ENCODE measurements at places on chromosomes 6 and 20.

DNA sequence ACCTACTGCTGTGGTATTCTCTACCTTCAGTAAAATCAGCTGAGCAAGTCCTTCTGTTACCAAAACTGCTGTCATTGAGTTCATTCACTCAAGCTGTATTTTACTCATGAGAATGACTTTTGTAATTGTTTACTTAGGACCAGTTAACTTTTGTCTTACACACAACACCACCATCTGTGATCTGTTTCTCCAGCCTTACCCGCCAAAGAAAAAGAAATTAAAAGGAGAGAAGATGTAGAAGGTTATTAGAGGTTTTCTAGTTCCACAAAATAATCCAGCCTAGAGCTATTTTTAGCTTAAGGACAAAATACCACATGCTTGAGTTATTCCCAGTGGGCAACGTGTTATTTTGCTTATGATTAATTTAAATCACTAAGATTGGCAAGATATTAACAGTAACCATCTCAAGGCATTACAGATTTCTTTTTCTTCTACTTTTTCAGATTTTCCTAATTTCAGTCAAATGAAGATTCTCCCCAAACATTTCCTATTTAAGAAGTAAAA lies 38.2 kb downstream of the FAM8A1 start:
- DNase-seq = no peak

DNA sequence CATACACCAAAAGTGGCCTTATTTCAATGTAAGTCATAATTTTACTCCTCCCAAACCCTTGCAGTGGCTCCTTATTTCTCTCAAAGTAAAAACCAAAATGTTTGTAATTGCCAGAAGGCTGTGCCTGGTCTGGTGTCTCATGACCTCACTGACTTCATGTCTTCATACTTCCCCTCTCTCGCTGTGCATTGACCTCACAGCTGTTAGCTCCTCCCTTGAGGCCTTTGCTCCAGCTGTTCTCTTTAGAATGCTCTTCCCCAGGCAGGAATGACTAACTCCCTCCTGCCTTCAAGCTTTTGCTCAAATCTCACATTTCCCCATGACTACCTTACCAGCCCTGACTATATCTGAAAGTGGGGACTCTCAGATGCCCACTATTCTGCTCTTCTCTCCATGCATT lies 83.3 kb downstream of the MTFR2 start:
- DNase-seq = no peak

GRCh38 chr6:168603234-168603633 lies 162.2 kb downstream of the SMOC2 start:
- DNase-seq = no peak

DNA sequence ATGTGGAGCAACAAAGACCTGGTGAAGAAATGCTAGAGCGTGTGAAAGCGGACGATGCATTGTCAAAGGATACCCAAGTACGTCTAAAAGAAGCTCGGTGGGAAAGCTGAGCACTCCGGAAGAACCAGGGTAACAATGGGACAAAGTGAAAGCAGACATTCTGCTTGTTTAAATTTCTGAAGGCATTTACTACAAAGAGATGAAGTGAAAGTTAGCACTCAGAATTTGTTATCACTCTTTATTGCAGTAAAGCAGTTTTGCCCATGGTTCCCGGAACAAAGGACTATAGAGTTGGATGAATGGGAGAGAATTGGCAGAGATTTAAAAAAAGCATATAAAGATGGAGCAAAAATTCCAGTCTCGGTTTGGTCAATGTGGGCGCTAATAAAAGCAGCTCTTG lies 12.8 kb upstream of the IRAK1BP1 start:
- DNase-seq = no peak

GRCh38 chr20:40851051-40851450 lies 162.0 kb upstream of the MAFB start:
- DNase-seq = no peak

GRCh38 chr6:111639266-111639665 lies 33.6 kb upstream of the TRAF3IP2 start:
- DNase-seq = no peak

DNA sequence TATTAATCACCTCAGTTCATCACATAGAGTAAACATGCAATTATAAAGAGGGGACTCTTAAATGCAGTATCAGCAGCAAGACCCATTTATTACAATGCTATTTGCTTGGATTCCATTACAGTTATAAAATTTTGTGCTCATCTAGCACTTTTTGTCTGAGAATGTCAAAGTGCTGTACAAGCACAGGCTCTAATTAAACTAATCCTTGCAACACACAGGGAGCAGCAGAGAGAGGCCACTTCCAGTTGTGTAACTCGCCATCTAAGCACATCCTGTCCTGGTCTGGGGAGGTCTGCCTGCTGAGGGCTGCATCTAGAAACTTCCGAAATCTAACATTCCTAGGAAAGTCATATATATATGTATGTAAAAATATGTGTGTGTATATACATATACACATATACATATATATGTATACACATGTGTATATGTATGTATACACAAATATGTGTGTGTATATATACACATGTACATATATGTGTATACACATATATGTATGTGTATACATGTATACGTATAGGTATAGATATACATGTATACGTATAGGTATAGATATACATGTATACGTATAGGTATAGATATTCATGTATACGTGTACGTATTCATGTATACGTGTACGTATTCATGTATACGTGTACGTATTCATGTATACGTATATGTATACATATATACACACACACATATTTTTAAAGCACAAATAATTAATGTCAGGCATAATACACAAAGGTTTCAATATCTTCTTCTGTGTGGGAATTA lies 136.4 kb upstream of the JARID2 start:
- DNase-seq = no peak

DNA sequence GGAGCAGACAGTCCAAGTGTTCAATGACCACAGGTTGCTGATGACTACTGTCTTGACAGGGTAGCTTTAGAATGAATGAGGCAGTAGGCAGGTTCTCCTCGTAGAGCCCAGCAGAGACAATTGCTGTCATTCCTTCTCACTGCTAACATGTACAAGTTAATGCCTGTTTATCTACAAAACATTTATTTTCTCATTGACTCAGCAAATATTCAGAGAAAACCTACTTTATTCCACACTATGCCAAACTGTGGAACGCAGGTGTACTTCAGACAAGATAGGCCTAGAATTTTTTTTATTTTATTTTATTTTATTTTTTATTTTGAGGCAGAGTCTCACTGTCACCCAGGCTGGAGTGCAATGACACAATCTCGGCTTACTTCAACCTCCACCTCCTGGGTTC lies 50.8 kb downstream of the ARHGAP18 start:
- no peak for DNase-seq

DNA sequence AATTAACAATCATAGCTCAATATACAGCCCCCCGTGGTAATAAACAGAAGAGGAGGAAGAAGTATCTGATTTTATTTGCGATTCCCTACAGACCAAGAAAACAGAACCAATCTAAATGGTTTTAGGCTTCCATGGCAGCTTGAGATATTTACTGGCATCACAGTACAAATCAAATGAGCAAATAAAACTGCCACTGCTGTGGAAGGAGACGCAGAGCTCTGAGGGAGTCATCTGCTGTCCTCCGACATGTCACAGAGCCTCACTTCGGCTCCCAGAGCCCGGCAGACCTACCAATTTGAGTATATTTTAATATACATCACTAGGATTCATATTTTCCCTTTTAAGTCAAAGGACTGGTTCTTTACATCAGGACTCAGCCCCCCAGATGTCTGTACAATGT lies 145.2 kb upstream of the KCNQ5 start:
- no peak for DNase-seq

- no peak for DNase-seq
Observed at GRCh38 chr6:160678230-160678629, 14.2 kb upstream of the LPA start.

DNA sequence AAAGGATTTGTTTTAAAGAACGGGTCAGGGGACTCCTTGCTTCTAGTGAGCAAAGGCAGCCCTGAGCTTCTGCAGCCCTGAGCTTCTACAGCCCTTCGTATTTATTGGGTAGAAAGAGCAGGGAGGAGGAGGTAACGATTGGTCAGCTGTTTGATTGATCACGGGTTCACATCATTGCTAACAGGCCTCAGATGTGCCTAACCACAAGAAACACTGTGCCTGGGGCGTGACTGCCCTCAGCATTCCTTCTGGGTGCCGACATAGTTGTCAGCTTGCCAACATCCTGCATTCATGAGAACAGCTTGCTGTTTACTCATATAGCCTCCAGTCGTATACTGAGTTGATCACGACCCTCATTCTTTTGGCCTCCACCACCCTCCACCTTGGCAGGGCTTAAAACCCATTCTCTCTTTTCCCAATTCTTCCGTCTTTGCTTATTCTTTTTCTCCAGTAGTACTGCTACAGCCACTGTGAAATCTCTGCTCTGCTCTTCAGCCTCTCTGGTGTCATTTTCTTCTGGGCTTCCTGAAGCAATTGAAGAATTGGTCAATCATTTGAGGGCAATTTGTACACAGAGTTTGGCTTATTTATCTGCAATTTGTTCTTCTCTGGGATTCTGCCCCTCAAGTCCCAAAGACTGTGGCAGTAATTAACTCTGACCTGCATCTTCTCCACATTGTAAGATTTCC lies 25.4 kb upstream of the NOP56 start:
- DNase-seq = no peak

- no peak for DNase-seq
Observed at GRCh38 chr20:54017846-54018245, 52.5 kb downstream of the BCAS1 start.

DNA sequence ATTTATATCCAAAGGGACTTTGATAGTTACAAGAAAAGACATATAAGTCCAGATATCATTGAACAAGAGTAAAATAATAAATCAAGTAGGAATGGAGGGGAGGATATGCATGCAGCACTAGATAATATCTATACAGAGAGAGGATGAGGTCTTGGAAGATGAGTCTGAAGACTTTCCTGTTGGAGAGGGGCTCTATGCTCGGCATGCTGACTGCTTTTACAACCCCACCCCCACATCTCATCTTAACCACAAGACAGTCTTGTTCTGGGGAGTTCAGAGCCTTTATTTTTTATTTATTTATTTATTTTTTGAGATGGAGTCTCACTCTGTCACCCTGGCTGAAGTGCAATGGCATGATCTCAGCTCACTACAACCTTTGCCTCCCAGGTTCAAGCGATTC lies 48.4 kb upstream of the IER3 start:
- no peak for DNase-seq

DNA sequence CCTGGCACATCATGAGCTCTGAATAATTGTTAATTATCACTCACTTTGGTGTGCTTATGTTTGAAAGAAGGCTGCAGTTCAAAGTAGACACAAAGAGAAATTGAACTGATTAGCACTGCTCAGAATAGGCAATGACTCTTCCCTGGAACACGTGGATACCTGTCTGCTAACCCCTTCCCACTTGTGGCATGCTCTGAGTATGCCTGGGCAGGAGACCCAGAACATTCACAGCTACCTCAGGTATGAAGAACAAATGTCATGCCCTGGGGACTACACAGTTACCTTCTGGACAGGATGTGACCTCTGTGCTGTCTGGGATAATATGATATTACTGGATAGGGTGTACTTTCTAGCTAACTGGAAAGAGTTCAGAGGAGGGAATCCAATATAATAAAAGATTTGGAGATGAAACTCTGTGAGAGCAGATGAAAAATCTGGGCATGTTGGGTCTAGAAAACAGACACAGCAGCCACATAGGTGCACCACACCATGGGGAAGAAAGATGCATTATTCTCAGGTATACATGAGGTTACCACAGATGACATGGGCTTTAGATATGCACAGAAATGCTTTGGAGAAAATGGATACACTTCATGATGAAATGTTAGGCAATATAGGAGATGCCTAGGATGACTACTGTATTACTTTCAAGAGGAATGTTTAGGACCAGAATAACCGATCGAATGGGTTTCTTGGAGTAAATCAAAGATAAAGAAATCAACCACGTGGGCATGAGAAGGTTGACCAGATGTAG lies 324.2 kb upstream of the PREP start:
- DNase-seq = no peak

GRCh38 chr20:11745145-11745544 lies 172.5 kb upstream of the BTBD3 start:
- no peak for DNase-seq

- no peak for DNase-seq
Observed at GRCh38 chr20:23988561-23988960, at the start of gene GGTLC1. Gene GGTLC1 (minus strand): TSS chr20:23988779. CDS start chr20:23986611, 2,168 bp downstream.

DNA sequence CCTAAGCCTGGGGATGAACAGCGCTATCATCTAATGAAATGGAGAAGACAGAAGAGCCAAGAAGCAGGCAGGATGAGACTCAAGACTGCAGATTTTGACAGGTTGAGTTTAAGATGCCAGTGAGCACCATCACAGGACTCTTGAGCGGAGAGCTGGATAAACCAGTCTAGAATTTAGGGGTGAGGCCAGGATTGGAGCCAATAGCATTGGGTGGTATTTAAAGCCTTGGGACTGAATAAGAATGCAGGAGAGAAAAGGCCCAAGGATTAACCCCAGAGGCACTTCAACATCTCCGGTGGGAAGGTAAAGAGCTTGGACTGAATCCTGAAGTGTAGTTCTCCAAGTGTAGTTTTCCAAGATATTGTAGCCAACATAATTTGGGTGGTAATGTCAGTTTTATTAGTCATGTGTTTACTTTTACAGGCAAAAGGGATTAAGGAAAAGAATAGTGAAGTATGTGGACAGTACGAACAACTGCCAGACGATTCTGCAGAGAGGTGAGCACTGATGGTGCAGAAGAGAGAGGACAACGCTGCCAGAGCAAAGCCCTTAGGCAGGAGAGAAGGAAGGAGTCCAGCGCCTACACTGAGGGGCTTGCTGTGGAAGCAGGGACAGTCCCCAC lies 85.2 kb downstream of the DTNBP1 start:
- DNase-seq = no peak

- DNase-seq = no peak
Observed at GRCh38 chr6:122833021-122833491, 44.0 kb downstream of the SMPDL3A start.

- DNase-seq = no peak
Observed at GRCh38 chr6:85537055-85537494, 56.6 kb downstream of the SNX14 start.

GRCh38 chr20:10179574-10180298 lies 38.9 kb upstream of the SNAP25 start:
- no peak for DNase-seq

DNA sequence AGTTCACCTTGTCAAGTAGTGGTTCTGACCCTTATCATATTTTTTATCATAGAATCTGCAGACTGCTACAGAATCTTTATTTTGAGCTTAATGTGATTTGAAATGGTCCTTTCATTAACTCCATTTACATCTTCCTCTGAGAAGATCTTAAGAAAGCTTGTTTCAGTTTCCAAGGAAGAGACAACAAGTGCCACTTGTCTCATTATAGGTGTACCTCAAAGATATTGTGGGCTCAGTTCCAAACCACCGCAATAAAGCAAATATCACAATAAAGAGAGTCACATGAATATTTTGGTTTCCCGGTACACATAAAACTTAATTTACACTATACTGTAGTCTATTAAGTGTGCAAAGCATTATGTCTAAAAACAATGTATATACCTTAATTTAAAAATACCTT lies 66.4 kb upstream of the ATXN1 start:
- DNase-seq = no peak

GRCh38 chr6:37083243-37084138 lies 78.0 kb downstream of the FGD2 start:
- DNase-seq = no peak

DNA sequence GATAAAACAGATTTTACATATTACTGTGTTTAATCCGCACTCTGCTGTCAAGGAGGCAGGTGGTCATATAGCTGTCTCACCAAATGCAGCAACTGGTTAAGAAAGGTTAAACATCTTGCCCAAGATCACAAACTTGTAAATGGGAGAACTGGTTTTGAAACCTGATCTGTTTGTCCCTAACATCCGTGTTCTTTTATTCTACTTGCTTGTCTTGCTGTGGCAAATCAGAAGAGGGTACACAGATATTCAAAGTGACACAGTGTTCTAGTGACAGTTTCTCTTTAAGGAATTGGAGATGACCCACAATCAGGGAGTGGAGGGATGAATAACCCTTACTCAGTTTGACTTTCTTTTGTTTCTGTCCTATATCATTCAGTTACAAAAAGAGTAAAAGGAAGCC lies 83.0 kb upstream of the SGK1 start:
- DNase-seq = no peak

All from T follicular helper cell (primary cell).